HFF-Myc (cell line): ENCODE measurements at places on chromosomes 13 and 19.

DNA sequence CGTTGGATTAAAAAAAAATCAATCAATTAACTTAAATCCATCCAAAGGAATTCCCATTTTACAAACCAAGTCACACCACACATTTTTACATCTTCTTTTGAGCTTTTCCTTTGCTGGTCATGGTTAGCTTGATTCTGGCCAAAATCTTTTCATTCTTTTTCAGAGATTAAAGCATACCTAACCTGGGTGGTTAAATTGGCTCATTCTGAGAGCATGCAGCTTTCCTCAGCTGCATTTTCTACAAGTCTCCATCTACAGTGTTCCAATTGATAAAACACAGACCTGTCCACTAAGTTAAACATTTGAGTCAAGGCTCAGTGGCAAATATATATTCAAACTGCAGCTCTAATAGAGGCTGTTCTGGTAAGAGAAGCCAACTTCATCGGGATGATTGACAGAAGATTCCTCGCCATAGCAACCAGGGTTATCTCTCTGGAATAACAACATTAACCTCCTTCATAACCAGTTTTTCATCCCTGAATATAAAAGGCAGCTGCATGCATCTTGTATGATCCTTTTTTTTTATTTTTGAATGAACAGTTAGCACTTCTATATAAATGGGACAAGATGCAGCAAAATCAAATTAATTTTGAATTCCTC, 106.2 kb downstream of the DNAJC15 start:
- DNase-seq: no peak

GRCh38 chr13:47426126-47426849, 529.4 kb upstream of the HTR2A start:
- DNase-seq: no peak

DNA sequence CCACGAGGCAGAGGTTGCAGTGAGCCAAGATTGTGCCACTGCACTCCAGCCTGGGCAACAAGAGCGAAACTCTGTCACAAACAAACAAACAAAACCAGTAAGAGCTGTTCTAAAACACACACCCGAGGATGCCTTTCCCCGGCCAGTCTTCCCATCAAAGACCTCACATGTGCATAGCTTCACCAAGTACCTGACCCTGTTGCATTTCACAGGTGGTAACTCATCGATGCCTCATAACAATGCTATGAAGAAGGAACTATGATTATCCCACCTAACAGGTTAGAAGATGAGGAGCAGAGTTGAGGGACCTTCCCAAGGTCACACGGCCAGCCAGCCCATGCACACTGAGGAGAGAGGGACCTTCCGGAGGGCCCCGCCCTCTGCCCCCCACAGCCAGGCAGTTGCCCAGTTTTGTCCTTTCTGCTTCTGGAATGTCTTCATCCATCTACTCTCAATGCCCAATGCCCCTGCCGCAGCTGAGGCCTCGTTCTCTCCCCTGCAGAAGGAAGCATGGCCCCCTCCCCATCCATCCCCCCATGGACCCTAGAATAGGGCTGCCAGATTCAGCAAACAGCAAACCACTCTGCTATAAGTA, 16.8 kb upstream of the LENG8 start:
- DNase-seq: no peak

GRCh38 chr13:99542788-99543406, 41.6 kb downstream of the TM9SF2 start:
- no peak for DNase-seq

DNA sequence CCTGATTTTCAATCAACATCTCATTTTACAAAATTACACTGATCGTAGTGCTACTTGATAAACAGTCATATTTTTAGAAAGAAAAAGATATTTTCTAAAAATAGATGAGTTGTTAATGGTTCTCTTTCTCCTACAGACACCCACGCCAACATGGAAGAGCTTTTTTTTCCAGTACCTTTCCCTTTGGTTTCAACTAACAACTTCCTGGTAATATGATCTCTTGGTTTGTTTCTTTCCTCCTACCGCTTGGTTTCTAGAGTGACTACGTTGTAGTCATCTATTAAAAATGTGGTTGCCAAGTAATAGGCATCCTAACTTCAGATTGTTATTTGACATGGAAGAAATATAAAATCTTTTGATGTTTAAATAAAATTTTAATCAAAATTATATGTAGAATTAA, 189.0 kb downstream of the LACC1 start:
- no peak for DNase-seq
